HEK293T (cell line): ENCODE measurements at places on chromosomes 6 and 20.

DNA sequence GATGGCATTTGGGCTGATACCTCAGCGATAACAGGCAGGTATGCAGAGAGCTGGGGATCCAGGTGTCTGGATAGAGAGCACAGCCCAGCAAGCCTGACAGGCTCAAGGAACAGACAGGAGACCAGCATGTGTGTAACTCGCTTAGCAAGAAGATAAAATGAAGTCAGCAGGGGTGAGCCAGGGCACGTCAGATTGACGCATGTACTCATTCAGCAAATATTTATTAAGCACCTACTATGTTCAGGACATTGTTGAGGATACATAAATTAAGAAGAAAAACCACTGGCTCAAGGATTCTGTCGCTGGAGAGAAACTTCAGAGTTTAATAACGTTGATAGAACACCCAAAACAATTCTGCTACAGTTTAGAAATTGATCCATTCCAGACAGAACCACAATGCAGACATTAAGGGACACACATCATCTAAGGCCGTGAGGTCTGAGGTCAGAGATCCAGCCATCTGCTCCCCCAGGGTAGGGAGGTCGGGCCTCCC, 1.0 kb upstream of the DUSP22 start:
- no peak for DNase-seq

- DNase-seq = no peak
Observed at GRCh38 chr6:134636186-134636799, 313.6 kb downstream of the ALDH8A1 start.

GRCh38 chr20:48879612-48880245, 41.8 kb upstream of the ARFGEF2 start:
- DNase-seq = no peak

DNA sequence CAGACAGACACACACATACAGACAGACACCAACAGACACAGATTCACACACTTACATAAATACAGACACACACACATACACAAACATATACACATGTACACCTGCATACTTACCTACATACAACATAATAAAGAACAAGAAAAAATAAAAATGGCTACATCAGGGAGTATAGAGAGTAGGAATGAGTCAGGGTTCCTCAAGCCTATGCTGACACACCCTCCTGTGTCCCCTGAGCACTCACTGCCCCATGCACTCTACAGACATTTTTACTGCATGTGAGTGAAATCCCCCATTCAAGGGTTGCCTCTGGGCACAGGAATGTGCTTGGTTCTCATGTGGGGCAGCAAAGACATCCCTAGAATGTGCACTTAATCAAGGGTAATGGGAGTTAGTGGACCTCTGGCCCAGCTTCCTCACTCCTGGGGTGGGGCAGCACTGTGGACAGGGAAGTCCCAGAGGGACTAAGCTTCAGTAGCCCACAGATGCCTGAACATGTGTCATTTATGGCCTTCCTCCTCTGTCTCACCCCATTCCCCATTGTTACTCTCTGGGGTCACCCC, 185.9 kb upstream of the FOXA2 start:
- no peak for DNase-seq

- no peak for DNase-seq
Observed at GRCh38 chr6:81228912-81229555, 523.4 kb downstream of the TENT5A start.

DNA sequence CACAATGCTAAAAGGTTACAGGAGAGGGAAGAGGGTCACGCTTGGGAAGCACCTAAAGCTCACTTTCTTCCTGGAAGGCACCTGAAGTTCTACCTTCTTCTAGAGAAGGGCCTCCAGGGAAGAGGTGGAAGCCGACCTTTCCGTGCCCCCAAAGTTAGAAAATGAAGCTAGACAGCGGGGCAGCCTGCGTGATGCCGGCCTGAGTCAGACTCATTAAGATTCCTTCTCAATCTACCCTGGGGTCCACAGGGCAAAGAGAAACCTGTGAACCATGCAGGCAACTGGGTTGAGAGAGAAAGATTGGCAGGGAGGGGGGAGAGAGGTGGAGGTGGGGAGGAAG, 54.8 kb upstream of the CCDC167 start:
- no peak for DNase-seq

DNA sequence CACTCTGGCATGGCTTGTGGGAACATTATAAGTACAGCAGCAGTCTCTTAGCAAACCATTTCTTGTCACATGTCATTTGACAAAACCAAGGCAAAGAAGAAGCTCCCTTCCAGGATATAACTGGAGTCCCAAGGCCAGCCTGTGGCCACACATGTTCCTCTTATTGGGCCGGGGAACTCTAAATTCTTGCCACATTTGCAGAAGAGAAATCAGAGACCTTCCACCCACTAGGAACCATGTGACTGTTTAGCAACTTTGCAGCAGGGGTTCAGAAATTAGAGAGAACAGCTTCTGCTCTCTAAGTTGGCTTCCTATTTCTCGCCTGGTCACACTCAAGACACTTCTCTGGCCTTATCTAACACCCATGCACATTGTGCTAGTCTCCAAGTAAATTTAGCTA, 20.4 kb upstream of the MEP1A start:
- DNase-seq = no peak

DNA sequence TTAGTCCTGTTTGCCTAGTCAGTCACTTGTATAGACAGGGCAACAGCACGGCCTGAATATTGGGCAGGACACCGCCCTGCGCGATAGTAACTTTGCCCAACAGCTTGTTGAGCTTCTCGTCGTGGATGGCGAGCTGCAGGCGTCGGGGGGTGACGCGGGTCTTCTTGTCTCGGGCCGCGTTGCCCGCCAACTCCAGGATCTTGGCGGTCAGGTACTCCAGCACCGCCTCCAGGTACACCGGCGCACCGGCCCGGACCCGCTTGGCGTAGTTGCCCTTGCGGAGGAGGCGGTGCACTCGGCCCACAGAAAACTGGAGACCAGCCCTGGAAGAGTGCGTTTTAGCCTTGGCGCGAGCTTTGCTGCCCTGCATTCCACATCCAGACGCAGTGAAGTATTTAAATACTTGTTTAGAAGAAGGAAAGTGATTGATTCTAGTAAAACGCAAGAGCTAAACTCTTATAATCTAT, 92.8 kb upstream of the BTN3A2 start:
- DNase-seq = no peak

DNA sequence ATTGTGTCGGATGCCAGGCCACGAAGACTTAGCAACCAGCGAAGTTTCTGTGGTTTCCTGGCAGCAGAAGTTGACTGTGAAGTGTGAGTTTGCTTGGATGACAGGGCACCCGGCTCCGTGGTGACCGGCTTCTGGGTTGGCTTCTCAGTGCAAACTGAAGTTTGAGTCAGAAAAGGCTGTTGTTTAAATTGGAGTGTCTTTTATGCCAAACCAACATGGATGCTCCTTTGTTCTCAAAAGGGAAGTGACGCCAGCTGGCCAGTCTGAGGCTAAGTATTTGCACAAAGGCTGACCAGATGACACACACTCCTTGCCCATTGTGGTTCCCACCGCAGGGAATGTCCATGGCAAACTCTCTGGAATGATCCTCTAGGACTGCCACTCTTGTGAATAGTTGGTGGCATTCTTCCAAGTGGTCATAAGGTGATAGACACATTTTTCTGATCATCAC, 164.8 kb upstream of the QKI start:
- DNase-seq = no peak

GRCh38 chr20:17863577-17864292, 104.9 kb downstream of the SNX5 start:
- DNase-seq = no peak

DNA sequence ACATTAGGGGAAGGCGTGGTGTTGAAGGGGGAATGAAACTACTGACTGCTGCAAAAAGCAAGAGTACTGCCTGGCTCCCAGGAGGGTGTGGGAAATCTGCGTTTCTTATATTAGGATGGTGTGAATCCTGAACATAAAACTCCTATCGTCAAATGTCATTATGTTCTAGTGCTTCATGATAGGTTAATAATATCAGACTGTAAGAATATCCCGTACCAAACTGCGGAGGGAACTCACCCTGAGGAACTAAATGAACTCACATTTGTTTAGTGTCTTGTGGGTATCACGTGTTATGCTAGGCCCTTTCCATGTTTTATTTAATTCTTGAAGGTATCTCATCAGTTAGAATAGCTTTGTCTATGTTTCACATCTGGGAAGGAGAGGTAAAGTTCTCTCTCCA, 610.7 kb downstream of the QKI start:
- DNase-seq = no peak

GRCh38 chr6:21918041-21918440, 324.5 kb downstream of the SOX4 start:
- DNase-seq = no peak

GRCh38 chr20:50062006-50062838, 50.7 kb downstream of the UBE2V1 start:
- DNase-seq = no peak

DNA sequence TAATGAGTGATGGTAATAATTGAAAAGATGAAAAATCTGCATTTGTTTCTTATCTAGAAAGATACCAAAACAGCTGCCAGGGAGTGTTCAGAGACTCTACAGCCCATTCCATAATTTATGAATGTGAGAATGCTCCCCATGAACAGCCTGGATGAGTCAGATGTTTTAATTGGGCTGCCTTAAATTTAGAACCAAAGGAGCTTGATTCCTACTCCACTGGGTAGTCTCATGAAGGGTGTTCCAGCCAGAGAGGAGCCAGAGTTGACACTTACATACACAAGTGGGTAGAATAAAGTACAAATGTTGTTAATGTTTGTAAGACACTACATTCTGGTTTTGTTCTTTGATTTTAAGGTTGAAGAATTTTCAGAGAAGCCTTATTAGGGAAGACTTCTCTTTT, 158.7 kb upstream of the PRND start:
- no peak for DNase-seq

DNA sequence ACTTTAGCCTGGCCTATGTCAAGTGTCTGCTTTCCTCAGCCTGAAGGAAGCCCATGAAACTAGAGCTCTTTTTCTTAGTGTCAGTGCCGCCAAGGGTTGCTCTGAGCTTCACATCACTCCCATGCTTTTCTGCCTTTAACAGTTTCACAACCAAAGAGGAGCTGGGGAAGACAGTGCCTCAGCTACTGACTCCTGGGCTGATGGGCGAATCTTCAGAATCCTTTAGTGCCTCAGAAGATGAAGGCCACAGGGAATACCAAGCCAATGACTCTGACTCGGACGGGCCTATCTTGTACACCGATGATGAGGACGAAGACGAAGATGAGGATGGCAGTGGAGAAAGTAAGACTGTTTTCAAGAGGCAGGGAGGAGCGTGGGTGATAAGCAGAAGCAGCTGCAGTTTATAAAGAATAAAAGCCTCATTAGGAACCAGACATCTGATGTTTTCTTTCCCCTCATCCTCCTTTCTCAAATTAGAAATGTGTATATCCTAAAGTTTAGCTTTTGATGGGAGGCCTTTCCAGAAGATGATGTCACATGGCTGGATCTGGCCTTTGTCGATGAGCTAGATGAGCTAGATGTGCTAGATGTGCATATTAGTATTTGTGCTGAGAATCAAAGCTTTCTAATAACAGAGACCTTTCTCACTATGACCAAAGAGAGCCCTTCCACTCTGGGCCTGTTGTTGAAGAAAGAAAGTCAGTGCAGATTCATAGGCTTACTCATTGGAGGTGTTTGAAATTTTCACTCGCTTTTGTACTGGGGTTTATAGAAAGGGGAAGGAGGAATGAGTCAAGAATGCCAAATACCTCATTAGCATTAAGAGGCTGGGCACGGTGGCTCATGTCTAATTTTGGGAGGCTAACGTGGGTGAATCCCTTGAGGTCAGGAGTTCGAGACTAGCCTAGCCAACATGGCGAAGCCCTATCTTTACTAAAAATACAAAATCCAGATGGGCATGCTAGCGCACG, 70.7 kb upstream of the LTV1 start:
- DNase-seq = no peak

GRCh38 chr6:19719691-19720128, 117.5 kb upstream of the ID4 start:
- no peak for DNase-seq

DNA sequence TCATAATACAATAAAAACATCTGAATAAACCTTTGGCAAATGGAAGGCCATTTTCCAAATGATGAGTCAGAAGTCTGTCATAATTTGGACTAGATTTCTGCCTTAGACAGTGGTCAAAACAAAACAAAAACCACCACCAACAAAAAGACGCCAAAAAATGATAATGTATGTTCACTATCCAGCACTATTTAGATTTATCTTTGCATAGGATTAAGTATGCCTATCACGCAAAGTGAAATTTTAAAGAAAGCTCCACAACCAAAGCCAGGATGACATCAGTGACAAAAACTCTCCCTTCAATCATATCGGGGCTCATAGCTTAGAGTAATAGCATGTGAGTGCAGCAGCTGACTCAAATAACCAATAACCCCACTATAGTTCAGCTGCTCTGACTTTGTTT, 201.9 kb downstream of the MOXD1 start:
- DNase-seq = no peak

GRCh38 chr6:107634324-107635056, 144.6 kb downstream of the SOBP start:
- no peak for DNase-seq

DNA sequence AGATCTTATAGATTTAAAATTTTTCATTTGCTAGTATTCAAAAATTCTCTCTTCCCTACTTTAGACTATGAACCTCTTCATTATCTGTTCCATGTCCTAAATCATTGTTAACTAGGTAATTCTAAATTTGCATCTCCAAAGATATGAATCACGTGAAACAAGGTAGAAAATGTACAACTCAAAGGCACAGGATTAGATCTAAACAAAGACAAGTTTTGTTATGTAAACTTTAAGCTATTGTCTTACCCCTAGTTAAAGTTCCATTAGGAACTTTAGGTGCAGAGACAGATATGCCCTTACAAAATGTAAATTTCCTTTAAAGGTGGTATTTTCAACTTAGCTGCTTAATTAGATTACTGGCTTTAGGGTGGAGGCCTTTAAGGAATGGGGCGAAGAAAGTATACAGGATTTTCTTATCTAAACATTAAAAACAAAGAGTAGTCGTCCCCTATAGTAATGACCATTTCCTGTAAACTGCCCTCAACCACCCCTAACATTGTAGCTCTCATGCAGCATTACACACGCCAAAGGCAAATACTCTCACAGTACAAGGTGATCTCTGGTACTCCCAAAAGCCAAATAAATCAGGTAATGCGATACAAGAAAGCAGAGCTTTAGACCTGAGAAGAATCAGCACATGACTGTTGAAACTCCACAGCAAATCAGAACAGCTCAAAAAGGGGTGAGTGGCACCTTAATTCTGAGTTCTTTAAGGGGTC, 57.4 kb upstream of the MRAP2 start:
- DNase-seq = no peak
